Fibroblast of skin of scalp (primary cell): ENCODE measurements at places on chromosomes 16 and 17.

- DNase-seq, result no peak
These were observed 50.5 kb upstream of the SALL1 start for GRCh38 chr16:51201604-51202003.

DNA sequence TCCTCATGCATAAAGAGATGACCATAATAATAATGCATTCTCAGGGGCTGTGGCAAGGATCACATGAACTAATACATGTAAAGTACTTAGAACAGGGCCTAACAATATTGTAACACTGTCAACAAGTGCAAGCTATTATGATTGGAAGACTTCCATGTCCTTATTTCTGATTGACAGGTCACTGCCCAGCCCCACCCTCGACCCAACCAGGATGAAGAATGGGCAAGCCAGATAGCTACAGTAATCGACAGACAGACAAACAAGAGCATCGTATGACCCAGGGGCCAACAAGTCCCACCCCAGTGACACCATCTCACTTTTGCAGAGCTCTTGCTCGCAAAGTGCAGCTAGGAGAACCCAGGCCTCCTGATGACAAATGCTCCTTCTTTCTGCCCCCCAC, 14.6 kb upstream of the MMP2 start:
- no peak for DNase-seq

GRCh38 chr17:19672009-19672750, 23.6 kb downstream of the ALDH3A2 start:
- DNase-seq, result no peak

DNA sequence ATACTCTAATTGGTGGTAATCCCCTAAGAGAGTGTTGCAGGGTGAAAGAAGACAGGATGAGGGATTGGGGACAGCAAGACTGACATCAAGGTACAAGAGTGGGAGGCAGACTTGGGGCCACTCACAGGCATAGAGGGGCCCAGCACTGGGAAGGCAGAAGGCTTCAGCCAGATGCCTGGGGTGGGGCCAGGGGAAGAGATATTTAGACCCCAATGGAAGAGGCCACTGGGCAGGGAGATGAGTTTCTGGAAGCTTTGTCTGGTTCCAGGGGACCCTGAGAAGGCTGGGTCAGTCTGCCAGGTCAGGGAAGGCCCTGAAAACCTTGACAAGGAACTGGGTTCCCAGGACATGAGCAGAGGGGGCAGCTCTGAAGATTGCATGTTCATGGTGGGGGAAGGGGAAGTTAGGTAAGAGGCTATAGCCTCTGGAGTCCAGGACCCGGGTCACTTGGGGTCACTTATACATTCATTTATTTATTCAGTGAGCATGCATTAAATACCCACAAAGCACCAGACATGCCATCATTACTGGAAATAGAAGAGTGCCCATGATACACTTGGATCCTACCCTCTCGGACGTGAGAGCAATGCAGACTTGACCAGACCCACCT, 92.9 kb downstream of the TMEM132E start:
- no peak for DNase-seq

- DNase-seq, result no peak
These were observed 25.1 kb upstream of the ASIC2 start for GRCh38 chr17:33318241-33318640.

DNA sequence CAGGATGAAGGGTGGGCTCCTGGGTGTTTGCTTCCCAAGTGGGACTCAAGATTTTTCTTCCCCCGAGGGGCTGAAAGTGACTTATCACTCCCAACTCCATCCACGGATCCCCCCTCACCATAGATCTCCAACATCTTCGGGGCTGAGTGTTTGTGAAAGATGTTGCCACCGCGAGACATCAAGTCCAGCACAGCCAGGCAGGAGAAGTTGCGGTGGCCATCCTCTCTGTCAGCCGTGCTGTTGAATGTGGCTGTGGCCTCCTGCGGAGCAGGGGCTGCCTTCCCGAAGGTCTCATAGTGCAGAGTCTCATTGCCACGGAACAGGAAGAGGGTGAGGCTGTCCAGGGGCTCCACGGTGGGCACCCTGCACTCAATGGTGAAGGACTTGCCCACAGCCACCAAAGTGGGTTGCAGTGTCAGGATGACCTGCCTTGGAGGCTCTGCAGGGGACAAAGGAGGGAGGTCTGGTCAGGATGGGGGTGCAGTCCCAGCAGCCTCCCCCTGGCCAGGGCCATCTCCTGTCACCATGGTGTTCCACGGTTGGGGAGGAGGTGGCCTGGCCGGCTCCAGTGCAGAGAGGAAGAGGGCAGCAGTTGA, 5.5 kb downstream of the PRR29 start:
- DNase-seq, result no peak

GRCh38 chr17:14699574-14700185, 398.8 kb downstream of the HS3ST3B1 start:
- DNase-seq, result peak; percentile 1

DNA sequence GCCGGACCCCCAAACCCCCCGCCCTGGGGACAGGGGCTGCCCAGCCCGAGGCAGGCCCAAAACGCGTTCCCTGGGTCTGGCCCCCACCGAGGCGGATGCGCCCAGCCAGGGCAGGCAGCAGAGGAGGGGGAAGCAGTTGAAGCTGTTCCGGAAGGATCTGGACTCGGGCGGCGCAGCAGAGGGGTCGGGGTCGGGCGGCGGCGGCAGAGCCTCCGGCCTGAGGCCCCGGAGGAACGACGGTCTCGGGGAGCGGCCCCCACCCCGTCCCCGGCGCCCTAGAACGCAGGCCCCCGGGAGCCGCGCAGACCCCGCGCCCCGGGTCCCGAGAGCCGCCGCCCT, 22.9 kb upstream of the ZFPM1 start:
- no peak for DNase-seq

GRCh38 chr17:82003411-82004381, 19.0 kb downstream of the CENPX start:
- peak; percentile 97 for DNase-seq

- DNase-seq, result peak; percentile 17
These were observed 863.2 kb upstream of the GOT2 start for GRCh38 chr16:59597269-59597668.

- DNase-seq, result no peak
These were observed 870 bp upstream of the TAC4 start for GRCh38 chr17:49848739-49849138.

GRCh38 chr17:64216000-64216337, 47.1 kb downstream of the TEX2 start:
- DNase-seq, result peak; percentile 75

DNA sequence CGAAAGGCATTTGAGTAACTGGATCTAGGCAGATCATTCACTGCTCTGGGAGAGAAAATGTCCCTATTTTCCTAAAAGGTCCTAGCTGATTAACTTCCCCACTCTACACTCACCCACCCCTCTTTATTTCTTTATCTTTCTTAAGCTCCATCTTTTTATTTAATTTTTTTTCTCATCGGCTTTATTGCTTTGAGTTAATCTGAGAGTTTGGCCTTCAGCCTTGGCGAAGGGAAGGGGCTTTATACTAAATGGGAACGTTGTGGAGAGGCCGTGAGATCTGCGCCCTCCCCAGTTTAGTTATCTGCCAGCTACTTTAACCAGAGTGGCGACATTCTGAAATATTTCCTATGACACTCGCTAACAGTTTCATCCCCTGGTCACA, 882 bp upstream of the TOX3 start:
- DNase-seq, result no peak

GRCh38 chr17:40035162-40035559, 19.0 kb downstream of the MED24 start:
- peak; percentile 62 for DNase-seq

- DNase-seq, result peak; percentile 52
These were observed 31.9 kb downstream of the PMP22 start for GRCh38 chr17:15233022-15233805.

DNA sequence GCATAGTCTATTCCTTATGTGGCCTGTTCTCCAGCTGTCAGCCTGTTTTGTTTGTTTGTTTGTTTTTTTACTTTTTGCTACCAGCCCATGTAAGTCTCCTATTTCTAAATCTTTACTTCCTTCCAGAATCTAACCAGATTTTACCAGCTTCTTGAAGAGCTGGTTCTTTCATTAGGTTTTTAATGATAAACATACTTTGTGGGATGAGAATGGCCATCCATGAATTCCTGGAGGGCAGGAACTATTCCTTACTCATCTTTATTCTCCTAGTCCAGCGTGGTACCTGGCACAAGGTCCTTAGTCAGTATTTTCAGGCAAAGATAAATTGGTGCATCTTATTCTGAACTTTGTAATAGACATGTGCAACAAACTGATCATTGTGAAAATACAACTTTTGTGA, 17.3 kb downstream of the RSPRY1 start:
- DNase-seq, result no peak

GRCh38 chr16:9436175-9436574, 344.7 kb downstream of the HAPSTR1 start:
- DNase-seq, result no peak

DNA sequence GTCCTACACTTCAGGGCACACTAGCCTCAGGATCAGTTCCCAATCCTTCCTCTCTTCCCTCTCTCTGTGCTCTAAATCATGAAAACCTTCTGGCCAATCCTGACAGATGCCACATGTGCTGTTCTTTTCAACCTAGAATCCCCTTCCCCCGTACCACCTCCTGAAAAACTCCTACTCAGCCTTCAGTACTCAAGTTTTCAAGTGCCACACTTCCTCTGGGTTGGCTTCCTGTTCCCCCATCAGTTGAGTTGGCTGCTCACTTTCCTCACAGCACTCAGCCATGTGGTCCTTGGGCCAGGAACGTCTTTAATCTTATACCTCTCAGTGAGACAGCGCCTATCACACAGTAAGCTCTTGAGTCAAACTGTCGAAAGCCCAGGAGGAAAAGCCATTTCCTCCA, 3.3 kb downstream of the ASPHD1 start:
- DNase-seq, result no peak

GRCh38 chr17:4436381-4436780, 2.6 kb downstream of the SPNS3 start:
- no peak for DNase-seq

- no peak for DNase-seq
These were observed 1.6 kb downstream of the AMFR start for GRCh38 chr16:56423584-56424403.

DNA sequence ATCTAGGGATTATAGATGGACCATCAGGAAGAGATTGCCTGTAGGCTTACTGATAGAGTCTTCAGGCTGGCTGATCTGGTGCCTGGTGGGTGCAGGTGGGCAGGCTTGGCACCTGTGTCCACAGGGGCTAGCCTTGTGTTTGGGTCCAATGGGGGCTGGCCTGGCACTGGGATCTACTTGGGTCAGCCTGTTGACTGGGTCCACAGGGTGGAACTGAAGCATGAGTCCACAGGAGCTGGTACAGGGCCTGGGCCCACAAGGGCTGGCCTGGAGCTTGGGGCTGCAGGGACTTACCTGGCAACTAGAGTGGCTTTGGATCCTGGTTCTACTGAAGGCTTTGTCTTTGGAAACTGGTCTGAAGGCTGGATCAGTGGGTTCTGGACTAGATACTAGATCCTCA, 1217.7 kb downstream of the CDH11 start:
- DNase-seq, result no peak

GRCh38 chr16:28188085-28188916, 23.5 kb downstream of the XPO6 start:
- no peak for DNase-seq

DNA sequence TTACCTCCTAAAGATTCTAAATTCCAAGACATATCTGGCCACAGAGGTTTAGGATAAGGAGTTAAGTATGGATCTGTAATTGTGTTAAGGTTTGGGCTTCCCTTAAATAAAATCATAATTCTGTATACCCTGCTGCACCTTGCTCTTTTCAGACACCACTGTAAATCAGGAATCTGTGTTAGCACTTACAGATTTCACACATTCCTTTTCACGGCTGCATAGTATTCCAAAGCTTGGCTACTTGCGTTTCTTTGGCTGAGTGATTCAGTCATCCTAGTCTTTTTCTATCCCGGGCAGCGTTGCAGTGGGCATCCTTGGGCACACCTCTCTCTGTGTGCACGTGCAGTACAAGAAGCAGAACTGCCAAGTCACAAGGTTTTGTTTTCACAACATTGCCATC, 105.8 kb downstream of the SOCS1 start:
- DNase-seq, result no peak

GRCh38 chr16:11273721-11274324, 394 bp upstream of the PRM3 start:
- DNase-seq, result no peak

DNA sequence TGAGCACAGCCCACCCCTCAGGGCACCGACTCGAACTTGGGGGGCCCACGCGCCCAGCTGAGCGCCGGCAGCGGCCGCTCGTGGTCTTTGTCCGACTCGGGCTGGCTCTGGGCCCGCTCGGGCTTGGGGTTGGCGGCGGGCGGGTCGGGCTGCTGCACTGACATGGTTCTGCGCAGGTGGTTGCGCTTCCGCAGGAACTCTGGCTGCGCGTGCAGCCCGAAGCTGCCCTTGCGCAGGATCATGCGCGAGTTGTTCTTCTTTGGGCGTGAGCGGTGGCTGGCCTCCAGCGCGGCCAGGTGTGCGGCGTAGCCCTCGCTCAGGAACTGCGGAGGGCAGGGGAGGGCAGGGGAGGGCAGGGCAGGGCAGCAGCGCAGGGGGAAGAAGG, 11.1 kb downstream of the PIMREG start:
- no peak for DNase-seq

- DNase-seq, result no peak
These were observed 17.3 kb upstream of the BRIP1 start for GRCh38 chr17:61880589-61881102.

GRCh38 chr17:30588798-30589247, 111.6 kb downstream of the GOSR1 start:
- no peak for DNase-seq

- DNase-seq, result no peak
These were observed 15.1 kb downstream of the TIMM22 start for GRCh38 chr17:1011760-1012735.

DNA sequence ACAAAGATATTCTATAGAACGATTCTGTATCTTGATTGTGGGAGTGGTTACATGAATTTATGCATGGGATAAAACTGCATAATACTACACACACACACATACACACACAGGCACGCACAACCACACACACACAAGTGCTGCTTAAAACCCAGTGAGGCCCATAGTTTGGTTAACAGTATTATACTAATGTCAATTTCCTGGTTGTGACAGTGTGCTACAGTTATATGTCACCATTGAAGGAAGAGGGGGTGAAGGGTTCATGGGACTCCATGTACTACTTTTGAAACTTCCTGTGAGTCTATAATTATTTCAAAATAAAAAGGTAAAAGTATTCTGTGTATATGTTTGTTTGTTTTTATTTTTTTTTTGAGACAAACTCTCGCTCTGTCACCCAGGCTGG, 8.1 kb downstream of the ZC3H7A start:
- DNase-seq, result no peak

DNA sequence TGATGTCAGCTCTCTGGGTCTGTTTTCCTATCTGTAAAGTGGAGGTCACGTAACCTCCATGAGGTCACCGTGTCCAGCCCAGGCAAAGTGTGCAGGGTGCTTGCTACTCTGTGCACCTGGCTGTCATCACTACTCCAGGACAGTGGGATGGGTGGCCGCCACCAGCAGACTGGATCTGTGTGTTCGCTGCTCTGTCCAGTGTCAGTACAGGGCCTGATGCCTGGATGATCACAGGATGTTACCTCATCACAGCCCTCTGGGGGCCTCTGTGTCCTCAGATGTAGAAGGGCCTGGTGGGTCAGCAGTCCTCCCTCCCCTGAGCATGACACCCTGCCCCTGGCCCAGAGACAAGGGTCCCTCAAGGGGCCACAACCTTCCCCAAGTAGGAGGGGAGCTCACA, 80.0 kb downstream of the KCNJ18 start:
- no peak for DNase-seq

- DNase-seq, result no peak
These were observed 93.6 kb downstream of the ABCA8 start for GRCh38 chr17:68861602-68862001.

- DNase-seq, result peak; percentile 29
These were observed 986 bp downstream of the HAPSTR1 start for GRCh38 chr16:9092282-9092977.

GRCh38 chr17:67974185-67974584, 22.1 kb downstream of the C17orf58 start:
- no peak for DNase-seq
